ENCODE measurements at places on chromosomes 7 and 10.

- DNase-seq, result no peak
Measured at GRCh38 chr10:126270111-126270510, 118.2 kb downstream of the ADAM12 start.

DNA sequence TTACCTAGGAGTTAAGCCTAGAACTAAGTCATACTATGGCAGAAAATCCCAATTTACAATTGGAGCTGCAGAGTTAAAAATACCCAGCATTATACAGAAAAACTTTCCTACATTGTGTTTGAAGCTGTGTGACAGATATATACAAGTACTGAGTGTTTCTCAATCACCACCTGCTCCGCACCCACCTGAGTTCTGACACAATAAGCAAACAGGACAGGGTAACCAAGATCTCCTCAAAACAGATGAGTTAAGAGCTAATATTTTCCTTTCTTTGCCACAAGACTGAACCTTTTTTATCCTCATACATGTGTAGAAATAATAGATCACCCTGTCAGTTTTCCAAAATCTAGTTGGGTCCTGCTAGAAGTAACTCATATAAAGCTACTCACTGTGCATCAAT, 186.3 kb downstream of the DOCK4 start:
- no peak for DNase-seq

DNA sequence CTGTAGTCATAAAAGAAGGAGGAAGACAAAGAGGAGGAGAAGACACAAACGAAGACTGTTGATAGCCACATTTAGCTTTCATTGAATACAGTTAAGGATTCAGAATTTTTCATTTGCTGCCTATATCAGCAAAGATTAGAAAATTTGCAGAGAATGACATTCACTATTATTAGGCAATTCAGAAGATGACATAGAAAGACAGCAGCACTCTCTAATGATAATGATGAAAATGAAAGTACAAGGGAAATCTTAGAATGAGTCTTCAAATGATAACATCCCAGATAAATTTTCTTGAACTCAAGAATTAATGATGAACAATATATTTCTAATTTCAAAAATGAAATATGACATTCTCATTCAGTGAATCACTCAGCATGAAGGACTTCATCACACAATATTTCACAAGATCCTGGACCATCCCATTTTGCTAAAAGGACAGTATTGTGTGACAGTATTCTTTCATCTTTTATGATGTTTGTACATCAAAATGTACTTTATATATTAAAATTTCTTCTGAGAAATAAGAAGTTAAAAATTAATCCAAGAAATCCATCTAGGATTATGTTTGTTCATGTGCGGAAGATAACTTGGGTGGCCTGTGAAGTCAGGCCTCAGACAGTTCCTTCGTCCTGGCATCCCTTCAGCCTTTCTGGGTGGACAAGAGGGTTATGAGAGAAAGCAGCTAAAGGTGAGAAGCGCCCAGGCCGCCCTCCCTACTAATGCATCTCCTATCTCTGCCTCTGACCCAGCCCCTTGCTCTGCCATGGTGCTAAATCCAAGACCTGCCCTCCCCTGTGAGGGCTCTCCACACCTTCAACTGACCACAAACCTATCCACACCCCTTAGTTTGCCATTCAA, 47.4 kb upstream of the CAMK2B start:
- DNase-seq, result no peak

DNA sequence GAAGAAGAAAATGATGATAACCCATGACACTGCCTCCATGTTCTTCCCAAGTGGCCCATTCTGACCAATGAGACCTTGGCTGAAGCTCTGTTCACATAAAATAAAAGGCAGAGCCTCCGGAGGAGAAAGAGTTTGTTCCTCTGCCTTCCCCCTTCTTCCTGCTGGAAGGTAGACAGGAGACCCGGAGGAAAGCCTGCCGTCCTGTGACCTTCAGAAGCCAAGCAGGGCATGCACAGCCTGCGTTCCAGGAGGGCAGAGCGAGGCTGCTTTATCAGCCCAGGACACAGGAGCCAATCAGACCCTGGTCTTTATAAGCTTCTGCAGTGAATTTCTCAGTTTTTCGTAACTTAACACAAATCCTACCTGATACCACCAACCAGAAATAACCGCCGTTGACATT, 8.6 kb upstream of the GRID1 start:
- no peak for DNase-seq

DNA sequence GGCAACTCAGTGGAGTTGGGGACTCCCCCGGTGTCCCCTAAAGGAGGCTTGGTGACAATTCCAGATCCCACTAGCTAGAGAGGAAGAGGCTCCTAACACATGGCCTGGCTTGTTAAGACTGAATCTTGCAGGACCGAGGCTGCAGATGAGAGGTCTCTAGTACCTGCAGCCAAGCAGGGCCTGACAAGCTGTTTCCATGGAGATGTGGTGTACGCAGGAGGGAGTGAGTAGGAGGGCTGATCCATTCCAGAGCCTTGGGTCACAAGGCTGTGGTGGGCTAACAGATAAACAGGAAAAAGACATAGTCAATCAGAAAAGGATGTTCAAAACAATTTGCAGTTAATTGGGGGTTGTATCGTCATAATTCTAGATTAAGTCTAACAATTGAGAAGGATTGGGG, 77.3 kb upstream of the MKLN1 start:
- DNase-seq, result no peak

DNA sequence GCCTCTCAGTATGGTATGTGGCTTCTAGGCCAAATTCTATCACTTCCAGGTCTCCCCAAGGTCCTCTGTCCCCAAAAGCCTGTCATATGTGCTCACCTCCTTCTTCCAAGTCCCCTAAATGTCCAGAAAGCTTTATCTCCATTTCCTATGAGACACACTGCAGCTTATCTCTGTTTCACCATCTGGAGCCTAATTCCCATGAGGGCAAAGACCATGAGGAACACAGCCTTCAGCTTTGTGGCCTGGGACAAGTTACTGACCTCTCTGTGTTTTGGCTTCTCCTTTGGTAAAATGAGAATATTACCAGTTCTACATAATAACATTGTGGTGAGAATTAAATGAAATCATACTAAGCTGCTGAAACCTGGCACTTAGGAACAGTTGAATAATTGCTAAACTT, 19.2 kb downstream of the ST8SIA6 start:
- DNase-seq, result no peak

GRCh38 chr10:96427291-96427690, 68.5 kb upstream of the OPALIN start:
- DNase-seq, result no peak

GRCh38 chr10:124739119-124739921, 4.9 kb downstream of the FAM53B start:
- no peak for DNase-seq

GRCh38 chr7:131826960-131827359, 270.5 kb upstream of the PODXL start:
- DNase-seq, result no peak

DNA sequence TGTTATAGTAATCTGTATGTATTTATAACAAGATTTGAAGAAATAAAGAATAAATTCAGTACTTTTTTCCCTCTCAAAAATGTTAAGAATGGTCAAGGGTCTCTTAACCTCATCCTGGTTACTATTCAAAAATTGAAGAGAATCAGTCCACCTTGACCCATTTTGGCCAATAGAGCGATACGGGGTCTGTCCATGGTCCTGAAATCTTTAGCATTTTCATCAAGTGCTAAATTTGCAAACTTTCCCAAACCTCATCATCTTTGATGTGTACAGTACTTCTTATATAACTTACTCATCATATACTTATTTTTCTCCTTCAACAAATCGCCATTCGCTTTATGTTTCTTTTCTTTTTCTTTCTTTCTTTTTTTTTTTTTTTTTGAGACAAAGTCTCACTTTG, 23.6 kb downstream of the TMEM178B start:
- no peak for DNase-seq

- DNase-seq, result no peak
Measured at GRCh38 chr10:7361316-7361715, 49.5 kb downstream of the SFMBT2 start.

DNA sequence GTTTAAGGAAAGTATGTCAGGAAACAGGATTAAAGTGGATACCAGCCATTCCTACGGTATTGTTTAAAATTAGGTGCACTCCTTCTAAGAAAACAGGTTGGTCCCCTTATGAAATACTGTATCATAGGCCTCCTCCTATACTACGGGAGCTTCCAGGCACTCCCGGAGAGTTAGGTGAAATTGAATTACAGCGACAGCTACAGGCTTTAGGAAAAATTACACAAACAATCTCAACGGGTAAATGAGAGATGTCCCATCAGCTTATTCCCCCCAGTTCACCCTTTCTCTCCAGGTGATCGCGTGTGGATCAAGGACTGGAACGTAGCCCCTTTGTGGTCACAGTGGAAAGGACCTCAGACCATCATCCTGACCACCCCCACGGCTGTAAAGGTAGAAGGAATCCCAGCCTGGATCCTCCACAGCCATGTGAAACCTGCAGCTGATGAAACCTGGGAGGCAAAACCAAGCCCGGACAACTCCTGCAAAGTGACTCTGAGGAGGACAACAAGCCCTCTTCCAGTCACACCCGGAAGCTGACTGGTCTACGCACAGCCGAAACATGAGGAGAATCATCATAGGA, 25.1 kb upstream of the GHITM start:
- DNase-seq, result no peak

DNA sequence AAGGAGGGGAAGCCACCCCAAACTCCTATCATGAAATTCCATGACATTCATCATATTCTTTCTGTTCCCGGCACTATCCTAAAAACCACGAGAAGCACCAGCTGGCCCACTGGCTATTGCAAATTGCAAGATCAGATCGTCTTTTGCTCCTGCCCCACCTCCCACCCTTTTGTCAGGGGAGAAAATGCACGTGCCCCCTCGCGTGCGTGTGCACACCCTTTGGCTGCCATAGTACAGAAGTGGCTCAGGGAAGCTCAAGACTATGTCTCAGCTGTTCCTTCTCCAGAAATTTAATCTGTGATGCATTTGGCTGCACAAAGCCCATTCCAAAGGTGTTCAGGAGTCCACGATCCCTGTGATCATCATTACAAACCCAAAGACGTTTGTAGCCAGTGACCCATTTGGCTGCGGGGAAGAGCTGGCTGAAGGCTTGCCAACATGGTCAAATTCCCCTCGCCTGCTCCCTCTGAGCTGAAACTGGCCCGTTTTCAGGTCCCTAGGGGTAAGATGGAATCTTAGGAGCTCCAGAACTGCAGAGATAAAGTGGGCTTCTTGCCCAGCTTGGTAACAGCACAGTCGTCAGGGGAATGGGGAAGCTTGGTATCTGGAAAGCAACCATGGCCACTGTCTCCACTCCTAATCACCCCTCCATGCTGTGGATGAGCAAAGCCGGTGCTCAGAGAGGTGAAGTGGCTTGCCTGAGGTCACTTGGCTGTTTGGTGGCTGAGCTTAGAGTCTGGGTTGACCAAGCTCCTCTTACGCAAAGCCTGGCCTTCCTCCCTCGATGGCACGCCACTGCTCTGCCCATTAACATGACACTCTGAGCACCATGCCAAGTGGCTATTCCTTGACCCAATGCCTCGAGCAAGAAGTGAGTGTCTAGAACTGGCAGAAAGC, 155.4 kb downstream of the NEURL1 start:
- no peak for DNase-seq

DNA sequence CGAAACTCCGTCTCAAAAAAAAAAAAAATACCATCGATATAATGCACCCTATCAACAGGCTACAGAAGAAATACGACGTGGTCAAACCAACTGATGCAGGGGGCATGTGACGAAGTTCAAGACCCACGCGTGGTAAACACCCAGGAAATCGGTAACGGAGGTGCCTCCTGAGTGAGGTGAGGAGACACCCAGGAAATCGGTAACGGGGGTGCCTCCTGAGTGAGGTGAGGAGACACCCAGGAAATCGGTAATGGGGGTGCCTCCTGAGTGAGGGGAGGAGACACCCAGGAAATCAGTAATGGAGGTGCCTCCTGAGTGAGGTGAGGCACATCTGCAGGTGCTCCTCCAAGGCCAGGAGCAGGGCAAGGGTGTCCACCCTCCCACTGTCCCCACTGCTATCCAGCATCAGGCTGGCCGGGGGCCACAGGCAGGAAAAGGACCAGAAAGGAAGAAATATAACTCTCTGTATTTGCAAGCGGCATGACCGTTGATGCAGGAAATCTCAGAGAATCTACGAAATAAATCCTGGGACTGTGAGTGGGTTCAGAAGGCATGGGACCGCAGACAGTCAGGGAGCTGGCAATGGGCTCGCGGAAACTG, 10.7 kb upstream of the GPR146 start:
- DNase-seq, result peak; percentile 29

- DNase-seq, result no peak
Measured at GRCh38 chr7:149669121-149669818, 104.1 kb downstream of the ZNF467 start.

DNA sequence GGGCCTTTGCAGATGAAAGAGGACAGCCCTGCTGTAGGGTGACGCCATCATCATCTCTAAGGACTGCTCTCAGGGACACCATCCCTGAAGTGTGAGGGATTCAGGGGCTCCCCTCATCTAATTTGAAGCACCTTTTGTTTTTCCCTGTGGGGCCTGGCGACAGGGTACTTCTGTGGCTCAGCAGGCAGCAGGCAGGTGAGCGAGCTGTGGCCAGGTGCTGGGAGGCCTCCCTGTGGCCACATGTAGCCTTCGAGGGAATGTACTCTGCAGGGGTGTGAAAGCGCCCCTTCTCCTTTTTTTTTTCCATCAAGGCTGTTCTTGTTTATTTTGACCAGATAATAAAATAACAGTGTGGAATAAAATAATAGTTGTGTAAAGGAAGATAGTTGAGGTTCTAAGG, 118.2 kb upstream of the DPP6 start:
- DNase-seq, result no peak

- no peak for DNase-seq
Measured at GRCh38 chr10:114893251-114893650, 44.7 kb upstream of the TRUB1 start.

DNA sequence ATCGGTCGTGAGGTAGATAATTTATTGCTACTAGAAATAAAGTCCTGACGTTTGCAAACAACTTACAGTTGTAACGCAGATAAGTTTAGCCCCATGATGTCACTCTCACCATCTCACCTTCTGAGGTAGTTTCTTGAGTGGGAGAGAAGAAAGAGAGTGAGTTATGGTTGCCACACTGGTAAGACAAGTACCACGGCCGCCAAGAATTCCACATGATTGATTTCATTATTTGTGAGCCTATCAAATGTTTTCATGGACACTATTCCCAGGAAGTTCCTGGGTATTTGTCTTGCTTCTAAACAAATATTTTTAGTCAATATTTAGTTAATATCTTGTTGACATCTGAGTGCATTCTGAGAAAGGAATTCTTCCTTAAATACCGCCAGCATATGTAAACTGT, 339.4 kb upstream of the KIAA1217 start:
- DNase-seq, result no peak

DNA sequence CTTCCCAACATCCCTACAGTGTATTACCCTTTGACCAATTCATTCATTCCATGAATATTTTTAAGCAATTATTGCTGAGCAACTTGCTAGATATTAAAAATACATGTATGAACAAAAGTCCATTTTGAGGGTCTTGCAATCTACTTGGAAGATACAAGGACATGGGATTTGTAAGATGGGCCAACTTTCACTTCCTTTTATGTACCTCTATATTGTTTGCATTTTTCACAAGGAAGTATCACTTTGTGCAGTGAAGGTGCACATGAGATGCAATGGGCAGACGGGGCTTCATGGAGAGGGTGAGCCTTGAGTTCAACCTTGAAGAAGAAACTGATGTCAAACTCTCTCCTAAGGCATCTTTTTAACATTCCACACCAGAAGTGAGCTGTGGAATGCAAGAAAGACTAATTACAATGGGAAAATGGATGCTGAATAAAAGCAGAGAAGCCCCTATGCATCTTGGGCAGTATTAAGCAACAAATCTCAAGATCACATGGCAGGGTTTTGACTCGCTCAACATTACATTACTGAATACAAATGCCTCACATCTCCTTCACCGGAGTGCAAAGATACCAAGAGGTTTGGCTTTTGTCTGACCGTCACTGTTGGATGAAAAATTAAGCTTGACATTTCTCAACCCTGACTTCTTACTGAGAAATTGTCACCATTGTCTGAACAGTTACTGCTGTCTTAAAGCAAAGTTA, 341.5 kb downstream of the ELMO1 start:
- no peak for DNase-seq

Measured in activated effector memory CD4-positive, alpha-beta T cell treated with Interleukin-2 at 50 U/mL for 16 hours (primary cell).